Epithelial cell of esophagus (primary cell): ENCODE measurements at places on chromosomes 12 and 14.

DNA sequence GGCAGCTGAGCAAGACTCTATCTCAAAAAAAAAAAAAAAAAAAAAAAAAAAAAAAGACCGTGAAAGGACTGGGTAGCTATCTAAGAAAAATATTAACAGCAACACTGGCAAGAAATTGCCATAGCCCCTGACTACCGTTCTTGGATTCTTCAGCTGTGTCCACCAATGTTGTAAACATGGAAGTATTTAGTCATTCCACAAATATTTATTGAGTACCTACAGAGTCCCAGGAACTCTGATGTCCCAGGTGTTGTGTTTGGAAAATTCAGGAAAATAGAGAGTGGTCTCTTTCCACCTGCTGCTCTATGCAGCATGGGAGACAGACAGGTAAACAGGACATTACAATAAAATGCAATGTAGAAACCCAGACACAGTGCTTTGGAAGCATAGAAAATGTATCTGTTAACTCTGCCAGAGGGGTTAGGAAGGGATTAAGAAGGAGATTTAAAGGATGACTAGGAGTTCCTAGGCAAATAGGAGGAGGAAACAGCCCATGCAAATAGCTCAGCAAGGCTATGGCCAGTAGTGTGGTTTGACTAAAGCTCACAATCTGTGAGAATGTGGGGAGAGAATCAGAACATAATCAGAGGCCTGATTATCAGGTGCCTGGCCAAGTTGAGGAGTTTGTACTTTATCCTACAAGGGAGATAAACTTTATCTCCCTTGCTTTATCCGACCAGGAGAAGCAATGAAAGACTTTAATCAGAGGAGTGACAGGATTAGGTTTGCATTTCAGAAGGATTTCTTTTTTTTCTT lies 2.1 kb upstream of the DLST start:
- DNase-seq: no peak

GRCh38 chr12:52401926-52402325 lies 4.2 kb downstream of the KRT82 start:
- DNase-seq: peak; percentile 51

DNA sequence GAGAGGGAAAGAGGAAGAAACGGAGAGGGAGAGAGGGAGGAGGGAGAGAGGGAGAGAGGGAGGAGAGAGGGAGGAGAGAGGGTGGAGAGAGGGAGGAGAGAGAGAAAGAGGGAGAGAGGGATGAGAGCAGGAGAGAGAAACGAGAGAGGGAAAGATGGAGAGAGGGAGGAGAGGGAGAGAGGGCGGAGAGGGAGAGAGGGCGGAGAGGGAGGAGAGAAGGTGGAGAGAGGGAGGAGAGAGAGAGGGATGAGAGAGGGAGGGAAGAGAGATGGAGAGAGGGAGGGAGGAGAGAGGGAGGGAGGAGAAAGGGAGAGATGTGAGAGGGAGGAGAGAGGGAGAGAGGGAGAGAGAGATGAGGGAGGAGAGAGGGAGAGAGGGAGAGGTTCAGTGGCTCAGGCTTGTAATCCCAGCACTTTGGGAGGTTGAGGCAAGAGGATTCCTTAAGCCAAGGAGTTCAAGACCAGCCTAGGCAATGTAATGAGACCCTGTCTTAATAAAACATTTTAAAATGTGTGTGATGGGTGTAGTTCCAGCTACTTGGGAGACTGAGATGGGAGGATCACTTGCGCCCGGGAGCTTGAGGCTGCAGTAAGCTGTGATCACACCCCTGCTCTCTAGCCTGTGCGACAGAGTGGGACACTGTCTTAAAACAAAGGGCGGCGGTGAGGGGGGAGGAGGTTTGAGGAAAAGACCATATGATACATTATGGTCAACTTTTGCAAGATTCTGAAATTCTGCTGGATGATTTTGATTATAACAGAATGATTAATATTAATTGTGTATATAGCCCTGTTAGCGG lies 21.3 kb upstream of the SNRPF start:
- DNase-seq: no peak

GRCh38 chr12:25058012-25058411 lies 109.1 kb upstream of the BCAT1 start:
- DNase-seq: no peak

- DNase-seq: peak; percentile 31
Observed at GRCh38 chr12:45010059-45010458, 40.8 kb downstream of the DBX2 start.

GRCh38 chr12:19867970-19868369 lies 428.7 kb downstream of the AEBP2 start:
- DNase-seq: no peak

DNA sequence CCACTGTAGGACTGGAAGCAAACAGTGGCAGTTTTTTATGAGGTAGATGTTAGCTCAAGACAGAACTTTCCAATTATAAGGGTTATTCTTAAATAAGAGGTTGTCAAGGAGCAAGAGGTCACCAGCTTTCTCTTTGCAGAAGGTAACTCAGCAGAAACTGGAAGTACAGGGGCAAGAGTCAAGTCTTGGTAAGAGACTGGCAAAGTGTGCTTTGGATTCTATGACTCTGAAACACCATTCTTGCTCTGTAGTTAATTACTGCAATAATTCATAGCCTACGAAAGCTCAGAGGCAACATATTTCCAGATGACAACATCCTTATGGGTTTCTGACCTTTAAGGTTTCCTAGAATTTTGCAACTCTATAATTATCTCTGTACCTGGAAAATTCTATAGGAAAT lies 51.3 kb downstream of the RMST start:
- no peak for DNase-seq

GRCh38 chr12:12290206-12290605 lies 23.4 kb upstream of the LRP6 start:
- peak; percentile 32 for DNase-seq

GRCh38 chr12:114686426-114686772 lies 2.4 kb upstream of the TBX3 start:
- DNase-seq: no peak

- no peak for DNase-seq
Observed at GRCh38 chr12:109302358-109302757, 6.7 kb downstream of the FOXN4 start.

- peak; percentile 24 for DNase-seq
Observed at GRCh38 chr12:75784591-75784990, 247.0 kb downstream of the PHLDA1 start.

DNA sequence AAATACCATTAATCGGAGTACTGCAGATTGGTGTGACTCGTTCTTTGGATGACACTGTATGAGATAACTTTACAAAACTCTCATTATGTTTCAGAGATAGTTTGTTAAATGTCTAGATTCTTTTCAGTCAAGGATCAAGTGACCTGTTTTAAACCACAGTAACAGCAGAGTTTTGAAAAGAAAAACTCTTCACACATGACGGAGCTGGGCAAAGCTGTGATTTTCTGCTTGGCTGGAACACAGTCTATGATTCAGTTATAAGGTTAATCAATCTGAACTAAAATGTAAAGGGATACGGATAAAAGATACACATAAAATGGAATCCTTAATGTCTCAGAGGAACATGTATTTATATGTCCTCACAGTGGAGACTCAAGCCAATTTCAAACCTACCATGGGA lies 573.2 kb downstream of the PRKD1 start:
- no peak for DNase-seq

DNA sequence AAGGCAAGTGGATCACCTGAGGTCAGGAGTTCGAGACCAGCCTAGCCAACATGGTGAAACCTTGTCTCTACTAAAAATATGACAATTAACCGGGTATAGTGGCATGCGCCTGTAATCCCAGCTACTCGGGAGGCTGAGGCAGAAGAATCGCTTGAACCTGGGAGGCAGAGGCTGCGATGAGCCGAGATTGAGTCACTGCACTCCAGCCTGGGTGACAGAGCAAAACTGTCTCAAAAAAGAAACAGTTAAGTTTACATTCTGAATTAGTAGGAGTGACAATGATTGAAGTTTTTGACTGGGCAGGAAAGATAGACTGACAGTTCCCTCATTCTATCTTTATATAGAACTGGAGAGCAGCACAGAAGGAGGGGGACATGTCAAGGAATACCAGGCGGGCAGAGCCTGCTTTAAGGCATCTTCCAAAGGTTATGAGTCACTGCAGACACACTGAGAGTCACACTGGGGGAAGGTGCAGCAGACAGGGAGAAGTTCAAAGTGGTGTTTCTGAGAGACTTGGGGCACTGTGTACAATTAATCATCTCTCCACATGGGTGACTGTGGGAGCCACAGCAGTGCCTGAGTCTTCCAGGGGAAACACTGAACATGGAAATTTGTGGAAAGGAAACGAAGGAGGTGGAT lies 42.8 kb upstream of the RNASE3 start:
- DNase-seq: peak; percentile 71

- no peak for DNase-seq
Observed at GRCh38 chr12:76539727-76540126, 19.8 kb downstream of the OSBPL8 start.

- no peak for DNase-seq
Observed at GRCh38 chr12:96041181-96041580, 5.8 kb upstream of the LTA4H start.

DNA sequence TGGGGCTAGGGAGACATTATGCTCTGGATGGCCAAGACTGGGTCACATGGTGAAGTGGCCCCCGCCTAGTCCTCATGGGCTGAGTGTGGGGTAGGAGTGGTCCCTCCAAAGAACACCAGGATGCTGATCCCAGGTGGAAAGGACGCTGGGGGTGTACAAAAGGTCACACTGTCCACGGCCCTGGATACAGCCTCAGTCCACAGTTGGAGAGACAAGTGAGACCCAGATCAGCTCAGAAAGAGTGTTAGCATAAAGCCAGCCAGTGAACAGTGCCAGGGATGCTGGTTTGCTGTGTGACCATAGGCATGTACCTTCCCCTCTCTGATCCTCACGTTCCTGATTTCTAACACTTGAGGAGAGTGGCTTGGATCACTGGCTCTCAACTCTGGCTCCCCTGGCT lies 13.4 kb upstream of the OAS2 start:
- no peak for DNase-seq

DNA sequence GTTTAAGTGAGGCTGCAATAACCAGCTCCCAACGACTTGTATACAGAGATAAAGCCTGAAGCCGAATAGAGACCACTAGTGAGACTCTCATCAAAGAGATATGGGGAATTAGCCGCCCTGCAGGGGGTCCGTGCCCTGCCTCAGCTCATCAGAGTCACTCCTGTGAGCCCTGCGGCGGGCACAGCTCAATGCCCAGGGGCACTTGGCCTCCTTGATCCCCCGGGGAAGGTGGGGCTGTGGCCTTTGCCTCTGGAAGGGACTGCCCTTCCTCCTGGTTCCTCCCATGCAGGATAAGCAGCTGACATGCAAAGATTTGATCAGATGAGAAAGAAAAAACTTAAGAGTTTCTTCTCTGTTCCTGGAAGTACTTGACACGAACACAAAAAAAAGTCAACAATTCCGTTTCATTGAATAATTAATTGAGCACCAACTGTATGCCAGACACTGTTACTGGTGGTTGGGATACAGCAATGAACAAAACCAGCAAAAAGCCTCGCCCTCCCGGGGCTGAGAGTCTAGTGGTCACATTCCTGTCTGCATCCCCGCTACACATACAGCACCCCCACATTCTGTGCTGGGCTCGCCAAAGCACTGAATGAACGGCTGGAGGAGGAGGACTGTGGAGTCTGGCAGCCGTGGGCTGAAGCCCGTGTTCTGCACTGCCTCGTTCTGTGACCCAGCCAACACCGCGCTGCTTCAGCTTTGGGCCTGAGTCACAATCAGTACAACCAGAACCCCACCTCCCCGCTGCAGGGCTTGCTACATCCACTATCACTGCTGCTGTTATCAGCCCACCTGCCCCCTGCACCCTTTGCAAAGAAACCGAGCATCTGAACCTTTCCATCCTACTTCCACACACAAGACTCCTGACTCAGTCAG lies 10.3 kb downstream of the TTC7B start:
- no peak for DNase-seq

DNA sequence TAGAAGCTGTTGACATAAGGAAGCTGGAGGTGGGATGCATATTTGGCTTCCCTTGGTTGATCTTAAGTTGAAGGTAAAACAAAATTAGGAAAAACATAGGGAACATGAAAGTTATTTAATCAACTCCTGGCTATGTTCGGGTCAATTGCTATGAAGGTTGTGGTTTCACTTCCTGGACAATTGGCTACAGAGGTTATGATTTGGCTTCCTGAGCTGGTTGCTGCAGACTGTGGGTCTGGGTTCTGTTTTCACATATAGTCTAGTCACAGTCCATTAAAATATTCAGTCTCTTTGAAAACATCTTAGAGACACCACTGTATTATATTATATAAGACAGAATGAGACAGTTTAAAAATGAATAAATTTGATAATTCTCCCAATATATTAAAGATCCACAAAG lies 895.2 kb upstream of the USP15 start:
- no peak for DNase-seq

GRCh38 chr12:4526923-4527546 lies 11.7 kb upstream of the RAD51AP1 start:
- DNase-seq: peak; percentile 32

GRCh38 chr12:57341275-57341990 lies 89.4 kb downstream of the R3HDM2 start:
- peak; percentile 9 for DNase-seq

DNA sequence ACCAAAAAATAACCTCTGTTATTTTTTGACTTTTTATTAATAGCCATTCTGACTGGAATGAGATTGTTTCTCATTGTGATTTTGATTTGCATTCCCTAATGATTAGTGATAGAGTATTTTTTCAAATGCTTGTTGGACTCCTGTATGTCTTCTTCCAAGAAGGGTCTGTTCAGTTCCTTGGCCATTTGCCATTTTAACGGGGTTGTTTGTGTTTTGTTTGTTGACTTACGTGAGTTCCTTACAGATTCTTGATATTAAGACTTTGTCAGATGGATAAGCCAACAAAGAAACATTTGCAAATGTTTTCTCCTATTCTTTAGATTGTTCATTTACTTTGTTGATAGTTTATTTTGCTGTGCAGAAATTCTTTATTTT lies 651.6 kb upstream of the LRFN5 start:
- no peak for DNase-seq

- no peak for DNase-seq
Observed at GRCh38 chr12:6948873-6949594, 2.1 kb upstream of the PTPN6 start.

DNA sequence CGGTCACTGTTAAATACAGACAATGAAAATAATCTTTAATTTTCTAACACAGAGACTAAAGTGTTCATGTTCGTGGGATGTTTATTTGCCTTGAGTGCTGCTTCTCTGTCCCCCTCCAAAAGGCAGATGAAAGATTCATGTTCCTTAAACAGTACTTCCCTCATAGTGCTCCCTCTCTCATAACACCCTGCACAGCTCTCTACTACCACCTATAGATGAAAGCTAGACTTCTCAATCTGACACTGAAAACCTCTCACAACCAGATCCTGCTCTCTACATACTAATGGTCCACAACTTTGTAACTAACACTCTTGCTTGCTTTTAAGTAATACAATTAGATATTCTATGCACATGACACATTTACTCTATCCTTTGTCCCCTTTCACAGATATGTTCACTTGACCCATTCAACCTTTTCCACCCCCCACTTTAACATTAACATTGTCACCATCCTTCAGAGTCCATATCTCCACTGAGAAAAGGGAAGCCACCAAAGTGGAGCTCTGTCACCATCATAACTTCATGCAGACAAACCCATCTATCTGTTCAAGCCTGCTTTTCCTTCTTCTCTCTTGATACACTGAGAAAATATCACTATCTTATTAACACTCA lies 266.4 kb upstream of the USP15 start:
- DNase-seq: peak; percentile 56
